ENCODE measurements at places on chromosomes 13 and 19.

DNA sequence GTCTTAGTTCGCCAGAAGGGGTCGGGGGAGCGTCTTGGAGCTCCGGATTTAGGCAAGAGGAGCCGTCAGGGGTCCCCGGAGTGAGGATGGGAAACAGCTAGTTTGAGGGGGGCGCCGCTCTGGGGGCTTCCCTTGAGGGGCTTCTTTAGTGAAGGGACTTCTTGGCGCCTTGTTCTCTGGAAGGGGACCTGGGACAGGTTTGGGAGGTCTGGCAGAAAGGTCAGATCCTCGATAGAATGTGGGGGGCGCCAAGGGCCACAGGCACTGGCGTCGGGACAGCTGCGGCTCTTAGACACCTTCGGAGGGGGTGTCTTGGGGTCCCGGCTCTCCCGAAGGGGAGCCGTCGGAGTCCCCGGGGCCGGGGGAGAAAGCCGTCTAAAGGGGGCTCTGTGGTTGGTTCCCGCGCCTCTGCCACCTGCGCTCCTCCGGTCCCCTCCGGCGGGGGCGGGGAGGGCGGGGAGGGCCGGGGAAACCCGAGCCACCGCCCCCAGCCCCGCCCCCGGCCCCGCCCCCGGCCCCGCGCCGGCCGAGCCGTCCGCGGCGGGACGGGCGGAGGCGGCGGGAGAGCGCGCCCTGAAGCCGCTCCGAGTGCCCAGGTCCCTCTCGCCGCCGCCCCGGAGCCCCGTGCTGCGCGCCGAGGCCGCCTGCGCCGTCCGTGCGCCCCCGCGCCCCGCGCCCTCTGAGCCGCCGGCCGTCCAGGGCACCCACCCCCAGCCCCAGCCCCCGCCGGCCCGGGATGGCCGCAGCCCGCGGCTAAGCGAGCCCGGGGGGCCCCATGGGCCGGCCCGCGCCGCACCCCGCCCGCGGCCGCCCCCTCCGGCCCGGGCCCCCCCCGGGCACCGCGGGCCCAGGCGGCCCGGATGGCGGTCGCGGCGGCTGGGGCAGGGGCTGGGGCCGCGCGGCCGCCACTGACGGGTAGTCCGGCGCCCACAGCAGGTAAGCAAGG is at the start of gene NRTN:
Gene NRTN, plus strand, starts transcription at position 552 of the 946 bp plus-strand sequence. CDS start 19,099 bp downstream, outside the sequence.
- no peak for DNase-seq

DNA sequence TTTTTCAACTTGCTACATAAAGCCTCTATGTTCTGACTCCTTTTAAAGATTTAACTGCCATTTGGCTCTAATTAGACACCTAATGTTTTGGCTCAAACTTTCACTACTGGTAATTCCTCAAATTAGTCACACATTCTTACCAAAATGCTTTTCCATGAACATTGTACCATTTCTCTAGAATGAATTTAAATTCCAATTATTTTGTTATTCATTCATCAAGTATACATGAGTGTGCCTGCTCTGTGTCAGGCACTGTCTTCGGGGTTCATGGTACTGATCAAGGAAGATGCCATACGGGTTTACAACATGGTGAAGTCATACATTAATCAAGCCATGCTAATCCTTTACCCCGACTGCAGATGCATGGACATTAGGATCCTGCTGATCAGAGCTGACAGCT is 69.1 kb upstream of the POSTN start:
- DNase-seq: no peak

GRCh38 chr13:41919741-41920487 is 41.0 kb downstream of the VWA8 start:
- DNase-seq: no peak

GRCh38 chr19:46704379-46705076 is 12.4 kb downstream of the PRKD2 start:
- peak; percentile 88 for DNase-seq

GRCh38 chr13:79874396-79875360 is 393.7 kb downstream of the NDFIP2 start:
- no peak for DNase-seq

- peak; percentile 77 for DNase-seq
Observed at GRCh38 chr19:47351548-47351947, 2.4 kb downstream of the DHX34 start.

DNA sequence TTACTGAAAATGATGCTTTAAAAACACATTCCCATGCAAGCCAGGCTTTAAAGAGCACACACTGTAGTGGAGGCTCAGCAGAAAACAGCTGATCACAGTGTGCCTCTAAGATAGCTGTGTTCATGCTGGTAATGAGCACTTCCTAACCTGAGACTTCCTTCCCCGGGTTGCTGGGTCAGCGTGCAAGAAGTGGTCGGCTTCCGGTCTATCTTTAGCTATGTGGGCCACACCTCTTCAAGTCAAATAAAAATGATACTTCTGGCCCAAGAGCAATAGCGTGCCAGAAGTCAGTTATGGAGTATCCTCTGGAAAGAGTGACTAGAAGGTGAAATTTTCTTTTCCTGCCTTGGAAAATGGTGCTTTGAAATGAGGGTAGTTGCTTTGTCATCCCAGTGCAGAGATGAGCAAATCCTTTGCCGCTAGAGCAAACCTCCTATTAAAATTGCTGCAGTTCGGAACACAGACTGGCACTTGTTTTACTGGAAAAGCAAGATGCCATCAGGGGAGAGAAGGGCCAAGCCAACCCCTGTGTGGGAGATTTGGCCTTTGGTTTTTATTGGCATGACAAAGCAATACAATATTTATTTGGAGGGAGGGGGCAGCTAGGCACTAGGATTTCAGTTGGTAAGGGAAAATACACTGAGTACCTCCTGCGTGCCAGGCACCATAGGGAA is 64.2 kb downstream of the ARHGAP35 start:
- DNase-seq: no peak

DNA sequence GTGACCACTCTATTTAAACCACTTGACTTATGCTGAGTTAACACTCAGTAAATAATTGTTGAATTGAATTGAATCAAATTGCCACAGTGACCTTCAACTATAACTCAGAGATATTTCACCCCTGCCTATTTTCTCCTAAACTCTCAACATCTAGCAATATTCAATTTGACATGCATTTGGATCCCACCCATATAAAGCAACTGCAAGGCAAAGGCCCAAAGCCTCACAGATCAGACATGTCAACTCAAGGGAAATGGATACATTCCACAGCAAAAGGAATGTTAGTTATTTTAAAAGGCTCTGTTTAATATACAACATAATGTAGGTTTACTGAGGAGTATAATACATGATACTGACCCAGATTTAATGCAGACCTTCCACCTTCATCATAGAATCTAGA is 107.4 kb downstream of the KCTD12 start:
- DNase-seq: no peak

DNA sequence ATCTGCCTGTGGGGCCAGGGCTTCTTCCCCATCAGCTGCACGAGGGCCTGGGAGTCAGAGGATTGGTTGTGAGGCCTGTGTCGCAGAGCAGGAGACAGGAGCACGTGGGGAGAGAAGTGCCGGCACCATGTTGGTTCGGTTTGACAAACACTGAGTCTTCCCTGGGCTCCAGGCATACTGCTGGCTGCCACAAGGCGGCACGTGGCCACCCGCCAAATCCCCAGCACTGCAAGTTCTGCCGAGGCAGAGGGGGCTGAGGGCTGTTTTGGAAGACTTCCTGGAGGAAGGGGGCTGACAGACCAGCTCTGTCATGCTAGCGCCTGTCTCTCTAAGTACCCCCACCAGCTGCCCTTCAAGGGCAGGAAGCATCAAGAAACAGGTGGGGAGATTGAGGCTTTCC is 9.5 kb downstream of the SHANK1 start:
- no peak for DNase-seq

DNA sequence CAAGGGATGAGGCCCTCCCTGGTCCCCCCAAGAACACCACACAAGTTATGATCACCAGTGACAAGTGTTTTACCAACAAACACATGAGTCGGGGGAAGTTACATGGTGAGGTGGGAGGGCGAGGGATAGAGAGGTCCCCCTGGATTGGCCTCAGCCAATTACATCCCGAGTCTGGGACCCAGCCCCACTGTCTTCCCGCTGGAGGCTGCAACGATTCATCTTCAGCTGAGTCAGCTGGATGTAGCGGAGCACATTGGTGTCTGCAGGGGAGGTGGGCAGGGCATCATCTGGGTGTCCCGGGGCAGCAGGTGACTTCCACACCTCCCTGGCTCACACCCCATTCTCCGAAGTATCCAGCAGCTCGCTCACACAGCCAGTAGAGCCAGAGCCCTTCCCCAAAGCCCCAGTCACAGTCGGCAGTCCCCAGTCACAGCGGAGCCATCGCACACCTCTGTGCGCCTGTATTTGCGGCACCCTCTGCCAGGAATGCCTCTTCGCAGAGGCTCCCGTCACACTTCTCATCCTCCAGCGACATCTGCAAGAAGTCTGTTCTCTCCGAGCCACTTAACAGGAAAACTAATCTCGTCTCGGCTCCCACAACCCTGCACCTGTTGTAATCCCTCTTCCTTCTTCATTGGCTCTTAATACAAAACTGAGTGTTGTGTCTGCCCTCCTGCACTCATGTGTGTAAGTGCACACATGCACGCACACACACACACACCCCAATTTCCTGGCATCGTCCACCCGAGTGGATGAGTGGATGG is 2.0 kb downstream of the TTC9B start:
- DNase-seq: no peak

GRCh38 chr19:31352782-31353651 is 3.8 kb upstream of the TSHZ3 start:
- no peak for DNase-seq

- DNase-seq: peak; percentile 44
Observed at GRCh38 chr13:51923983-51924539, 62.3 kb downstream of the CCDC70 start.

GRCh38 chr13:45621950-45622349 is 6.4 kb upstream of the ERICH6B start:
- no peak for DNase-seq

- no peak for DNase-seq
Observed at GRCh38 chr13:113817860-113818691, 45.8 kb downstream of the GAS6 start.

DNA sequence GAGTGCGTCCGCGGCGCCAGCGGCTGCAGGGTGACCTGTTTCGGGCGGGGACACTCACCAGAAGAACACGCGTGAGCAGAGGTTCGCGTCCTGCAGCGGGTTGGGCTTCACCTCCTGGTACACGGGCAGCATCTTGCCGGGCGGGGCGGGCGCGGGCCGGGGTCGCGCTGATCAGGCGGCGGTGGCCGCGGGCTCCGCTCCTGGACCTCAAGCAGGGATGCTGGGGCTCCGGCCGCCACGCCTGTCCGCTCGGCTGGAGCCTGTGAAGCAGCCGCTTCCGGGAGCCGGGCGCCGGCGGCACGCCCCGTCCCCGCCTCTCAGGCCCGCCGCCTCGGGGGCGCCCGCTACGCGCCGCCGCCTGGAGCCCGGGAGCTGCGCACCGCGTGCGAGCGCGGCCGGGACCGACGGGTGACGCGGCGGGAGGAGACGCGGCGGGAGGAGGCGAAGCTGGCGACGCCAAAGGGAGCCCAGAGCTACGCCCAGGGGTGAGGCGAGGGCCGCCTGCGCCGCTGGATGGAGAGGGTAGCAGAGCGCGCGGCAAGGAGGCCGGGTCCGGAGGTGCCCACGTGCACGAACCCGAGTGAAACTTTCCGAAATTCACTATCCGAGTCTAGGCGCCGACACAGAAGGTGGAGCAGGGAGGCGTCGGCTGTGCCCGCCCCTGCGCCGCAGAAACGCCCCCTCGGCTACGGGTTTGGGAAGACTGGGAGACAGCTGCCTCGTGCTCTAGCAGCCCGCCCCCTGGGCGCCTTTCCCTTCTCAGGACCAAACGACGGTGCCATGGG is at the start of gene ABCC4:
Gene ABCC4, minus strand, starts transcription at position 269 of the 785 bp plus-strand sequence. Its CDS starts 137 bp downstream, at position 132.
- DNase-seq: peak; percentile 79

- peak; percentile 40 for DNase-seq
Observed at GRCh38 chr19:14402332-14403144, 16.6 kb downstream of the DDX39A start.

DNA sequence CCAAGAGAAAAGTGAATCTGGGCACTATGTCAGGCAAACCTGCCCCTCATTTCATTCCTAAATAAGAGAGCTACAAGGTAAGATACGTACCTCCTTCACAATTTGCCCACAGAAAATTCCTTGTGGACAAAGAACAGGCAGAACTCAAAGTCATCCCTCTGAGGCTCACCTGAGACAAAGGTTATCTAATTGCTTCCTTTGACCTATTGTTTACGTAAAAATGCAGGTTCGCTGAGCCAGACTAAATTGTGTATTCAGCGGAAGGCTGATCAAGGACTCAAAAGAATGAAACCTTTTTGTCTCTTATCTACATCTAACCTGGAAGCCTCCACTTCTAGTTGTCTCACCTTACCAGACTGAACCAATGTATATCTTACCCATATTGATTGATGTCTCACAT is 213.3 kb downstream of the POSTN start:
- DNase-seq: no peak

GRCh38 chr19:718991-719512 is 10.3 kb downstream of the PALM start:
- DNase-seq: peak; percentile 45

DNA sequence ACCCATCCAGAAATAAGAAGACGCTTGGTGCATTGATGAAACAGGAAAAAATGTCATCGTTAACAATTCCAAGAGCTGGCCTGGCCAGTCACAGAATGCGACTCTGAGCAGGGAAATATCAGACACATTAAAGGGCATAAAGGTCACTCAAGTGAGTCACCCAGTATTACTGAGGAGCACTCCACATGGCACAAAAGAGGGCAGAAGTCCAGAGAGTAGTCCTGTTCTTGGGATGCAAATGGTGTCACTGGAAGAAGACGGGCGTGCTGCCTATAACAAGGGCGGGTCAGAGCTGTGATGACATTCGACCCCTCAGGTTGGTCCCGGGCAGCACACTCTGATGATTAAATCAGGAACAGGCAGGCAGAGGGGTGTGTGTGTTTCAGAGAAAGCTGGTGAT is 720.3 kb downstream of the UQCRFS1 start:
- DNase-seq: no peak
